ENCODE measurements at places on chromosomes 5 and 9. TPM values are rescaled to one million over a fixed set of nuclear protein-coding genes. Genes with fewer than 3 reads are reported as not detected.

- H3K27me3 ChIP-seq = no peaks in the 10 kb centered on the region
- peaks cover 17% of the 10 kb centered on the region for H3K4me1 ChIP-seq
- H3K36me3 ChIP-seq = no peaks in the 10 kb centered on the region
Observed at GRCh38 chr9:129916707-129917106, 81.4 kb downstream of the USP20 start.

DNA sequence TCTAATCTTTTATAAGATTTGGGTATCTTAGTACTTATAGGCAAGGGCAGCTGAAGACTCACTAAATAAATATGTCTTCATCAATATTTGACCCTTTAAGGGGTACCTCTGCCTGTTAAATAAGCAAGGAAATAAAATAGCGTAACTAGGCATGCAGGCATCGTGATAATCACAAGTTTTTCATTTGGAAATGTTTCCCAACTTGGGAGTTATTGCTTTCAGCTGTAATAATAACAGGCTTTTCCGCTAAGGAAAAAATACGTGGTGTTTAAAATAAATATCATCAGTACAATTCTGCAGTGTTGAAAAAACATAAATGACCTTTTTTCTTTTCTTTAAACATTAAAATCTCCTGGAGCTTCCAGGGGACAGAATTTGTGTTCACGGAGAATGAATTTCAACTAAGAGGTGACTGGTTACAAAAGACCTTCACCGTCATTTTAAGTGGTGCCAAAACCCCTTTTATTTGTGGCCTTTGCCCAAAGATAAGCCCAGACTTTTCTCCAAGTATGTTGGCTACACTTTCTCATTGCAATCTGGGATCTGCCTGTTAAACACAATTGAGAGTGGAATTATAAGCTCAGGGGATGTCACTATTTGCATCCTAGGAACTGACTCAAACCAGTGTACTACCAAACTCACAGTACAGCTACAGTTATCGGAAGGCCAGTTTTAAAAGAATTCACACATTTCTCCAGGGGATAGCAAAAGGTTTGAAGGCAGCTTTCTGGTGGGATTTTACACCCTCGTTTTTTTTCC, 218.6 kb downstream of the FBXL7 start:
- H3K27ac ChIP-seq = no peak overlapping the region
- no peaks in the 10 kb centered on the region for H3K4me1 ChIP-seq
- DNase-seq = no peak
- no peaks in the 10 kb centered on the region for H3K36me3 ChIP-seq

DNA sequence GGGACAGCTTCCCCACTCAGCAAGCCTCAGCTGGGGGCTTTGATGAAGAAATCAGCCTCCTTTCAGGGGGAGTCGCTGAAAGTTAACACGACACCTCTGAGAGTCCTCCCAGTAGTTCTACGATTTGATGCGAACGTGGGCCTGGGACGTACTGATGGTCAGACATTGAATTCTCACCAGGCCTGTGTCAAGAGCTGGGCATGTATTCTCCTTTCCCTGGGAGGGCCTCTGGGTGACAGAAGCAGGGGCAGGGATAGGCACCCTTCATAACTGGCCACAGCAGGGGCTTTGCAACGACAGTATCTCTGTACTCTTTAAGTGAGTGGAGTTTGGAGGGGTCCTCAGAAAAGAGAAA, 15.6 kb upstream of the COL5A1 start:
- H3K4me3 ChIP-seq = no peak overlapping the region
- no peaks in the 10 kb centered on the region for H3K36me3 ChIP-seq

- no peak overlapping the region for H3K27ac ChIP-seq
- H3K4me1 ChIP-seq = peaks cover 4% of the 10 kb centered on the region
- H3K27me3 ChIP-seq = no peaks in the 10 kb centered on the region
- DNase-seq = no peak
- H3K4me3 ChIP-seq = no peak overlapping the region
- H3K36me3 ChIP-seq = no peaks in the 10 kb centered on the region
Observed at GRCh38 chr5:146753641-146754040, 124.9 kb downstream of the PPP2R2B start.

GRCh38 chr9:110604171-110604601, 24.6 kb upstream of the SVEP1 start:
- no peaks in the 10 kb centered on the region for H3K27me3 ChIP-seq
- no peak for DNase-seq
- no peak overlapping the region for H3K4me3 ChIP-seq

CCNJL gene
- total RNA-seq = 6.5 TPM

HTR1A gene
- not detected for total RNA-seq

DIPK1B gene
- total RNA-seq = 5.0 TPM

Data from SJCRH30 (cell line).